ENCODE measurements at places on chromosomes 4 and X.
A peak's percentile ranks its signal among the peaks of the same experiment; 100 is the strongest.

- DNase-seq = peak; percentile 5
These were observed 80.8 kb upstream of the ANK2 start for GRCh38 chr4:112968451-112969159.

- DNase-seq = no peak
These were observed 69.4 kb upstream of the SPANXB1 start for GRCh38 chrX:140933016-140933415.

- no peak for DNase-seq
These were observed 23.5 kb upstream of the GALNT7 start for GRCh38 chr4:173145131-173145530.

DNA sequence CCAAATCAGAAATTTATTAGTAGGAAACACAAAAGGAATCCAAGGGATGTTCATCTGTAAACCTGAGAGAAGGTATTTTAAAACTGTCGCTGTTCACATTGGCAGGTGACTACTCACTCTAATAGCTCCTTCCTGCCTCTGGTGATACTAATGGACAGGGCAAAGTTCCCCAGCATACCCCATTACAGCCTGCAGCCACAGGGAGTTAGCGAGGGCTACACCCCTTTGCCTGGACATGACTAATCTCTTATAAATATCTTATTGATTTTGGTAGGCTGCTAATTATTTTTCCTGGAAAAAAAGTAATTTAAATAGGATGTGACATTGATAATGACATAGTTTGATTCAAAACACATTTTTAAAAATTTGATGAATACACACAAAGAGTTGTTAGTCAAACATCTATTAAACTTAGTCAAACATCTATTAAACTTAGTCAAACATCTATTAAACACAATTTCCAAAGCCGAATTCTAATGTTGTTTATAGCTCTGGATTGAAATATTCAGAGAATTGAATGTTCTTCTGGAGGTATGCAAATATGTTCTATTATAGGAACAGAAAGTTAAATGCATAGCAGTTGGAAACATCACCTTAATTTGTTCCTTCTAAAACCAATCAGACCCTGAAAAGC, 83.0 kb upstream of the CBR4 start:
- no peak for DNase-seq

GRCh38 chr4:104128850-104129213, 365.9 kb downstream of the CXXC4 start:
- no peak for DNase-seq

- no peak for DNase-seq
These were observed 199.6 kb downstream of the EDA start for GRCh38 chrX:69815519-69815918.

GRCh38 chrX:23503835-23504539, 163.3 kb upstream of the PRDX4 start:
- DNase-seq = peak; percentile 96

- no peak for DNase-seq
These were observed 49.9 kb downstream of the FAM114A1 start for GRCh38 chr4:38917481-38918025.

GRCh38 chr4:23851464-23851863, 38.4 kb downstream of the PPARGC1A start:
- no peak for DNase-seq

DNA sequence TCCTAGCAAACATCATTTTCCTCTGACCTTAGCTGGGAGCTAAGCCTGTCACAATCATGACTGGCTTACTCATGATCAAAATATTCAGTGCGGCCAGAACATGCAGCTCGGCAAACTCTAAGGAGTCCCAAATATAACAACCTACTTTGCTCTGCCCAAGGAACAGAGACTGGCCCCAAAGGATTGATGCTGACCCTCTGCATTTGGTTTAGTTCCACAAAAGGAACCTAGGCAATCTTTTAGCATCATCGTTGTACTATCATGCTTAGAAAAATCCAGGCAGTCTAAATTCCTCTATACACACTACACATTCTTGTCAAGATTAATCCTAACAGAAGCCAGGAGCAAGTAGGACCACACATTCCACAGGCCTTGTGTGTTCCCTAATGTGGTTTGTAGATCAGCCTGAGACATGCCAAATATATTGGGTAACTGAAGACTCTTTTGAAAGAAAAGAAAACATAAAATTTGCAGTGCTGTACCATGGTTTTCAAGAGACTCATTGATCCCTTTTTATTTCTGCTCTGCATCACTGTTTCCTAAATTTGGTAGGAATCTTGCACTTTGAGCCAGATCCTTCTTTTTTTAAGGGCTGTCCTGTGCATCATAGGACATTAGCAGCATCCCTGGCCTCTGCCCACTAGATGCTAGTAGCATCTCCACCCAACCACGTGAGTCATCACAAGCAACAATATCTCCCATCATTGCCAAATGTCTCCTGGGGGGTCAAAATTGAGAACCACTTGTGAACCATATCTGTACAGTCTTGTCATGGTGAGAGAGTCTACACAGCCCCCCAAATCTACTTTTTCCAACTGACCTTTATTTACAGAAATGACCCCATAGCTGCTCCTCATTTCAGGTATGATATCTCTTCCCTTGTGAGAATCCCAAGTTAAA, 17.6 kb upstream of the CC2D2A start:
- DNase-seq = peak; percentile 92

DNA sequence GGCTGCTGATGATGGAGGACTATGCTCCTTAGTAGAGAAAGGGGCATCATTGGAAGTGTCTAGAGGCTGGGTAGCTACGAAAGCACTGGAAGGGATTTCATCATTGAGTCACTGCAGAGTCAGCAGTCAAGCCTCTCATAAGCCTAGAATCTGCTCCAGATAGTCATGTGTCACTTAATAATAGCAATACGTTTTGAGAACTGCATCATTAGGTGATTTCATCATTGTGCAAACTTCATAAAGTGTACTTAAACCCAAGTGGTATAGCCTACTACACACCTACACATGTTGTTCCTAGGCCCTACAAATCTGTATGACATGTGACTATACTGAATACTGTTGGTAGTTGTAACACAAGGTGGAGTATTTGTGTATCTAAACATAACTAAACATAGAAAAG, 165.6 kb downstream of the PTTG2 start:
- DNase-seq = no peak

GRCh38 chr4:155419266-155419665, 42.5 kb upstream of the MAP9 start:
- DNase-seq = peak; percentile 23

DNA sequence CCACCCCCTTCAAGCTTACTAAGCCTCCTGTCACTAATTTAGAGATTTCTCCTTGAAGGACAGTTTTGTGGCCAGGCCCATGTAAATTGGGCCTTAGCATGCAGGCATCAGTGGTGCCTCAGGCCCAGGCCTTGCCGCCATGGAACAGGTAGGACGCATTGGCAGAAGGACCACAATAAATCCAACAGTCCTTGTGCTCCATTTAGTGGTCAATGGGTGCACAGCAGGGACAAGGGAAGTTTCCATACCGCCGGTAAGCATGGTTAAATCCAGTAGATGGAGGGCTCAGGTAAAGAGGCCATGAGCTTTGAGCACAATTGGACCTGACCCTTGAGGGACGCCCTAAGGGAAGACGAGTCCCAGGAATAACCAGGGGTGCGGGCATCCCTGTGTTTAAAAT, 97.3 kb downstream of the UGT2B28 start:
- no peak for DNase-seq

GRCh38 chrX:147846676-147847075, 65.0 kb upstream of the FMR1 start:
- no peak for DNase-seq

DNA sequence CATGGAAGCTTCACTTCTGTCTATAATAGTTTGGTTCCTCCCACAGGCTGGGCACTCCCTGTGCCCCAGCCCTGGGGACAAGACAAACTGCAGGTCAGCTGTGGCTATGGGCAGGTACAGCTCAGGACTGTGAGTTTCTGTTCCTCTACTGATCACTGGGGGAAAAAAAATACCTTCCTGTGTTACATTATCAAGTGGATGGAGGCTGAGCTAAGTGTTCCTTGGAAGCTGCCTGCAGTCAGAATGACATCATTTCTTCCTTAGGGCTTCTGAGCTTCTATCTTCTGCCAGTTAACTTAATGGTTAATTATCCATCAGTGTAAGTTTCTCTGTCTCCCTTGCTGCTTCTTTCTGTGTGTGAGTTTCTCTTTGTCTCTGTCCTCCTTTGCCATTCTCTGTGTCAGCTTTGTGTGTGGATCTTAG, 4.6 kb downstream of the RAB33A start:
- no peak for DNase-seq

GRCh38 chr4:157722146-157722545, 450.7 kb downstream of the GASK1B start:
- no peak for DNase-seq

DNA sequence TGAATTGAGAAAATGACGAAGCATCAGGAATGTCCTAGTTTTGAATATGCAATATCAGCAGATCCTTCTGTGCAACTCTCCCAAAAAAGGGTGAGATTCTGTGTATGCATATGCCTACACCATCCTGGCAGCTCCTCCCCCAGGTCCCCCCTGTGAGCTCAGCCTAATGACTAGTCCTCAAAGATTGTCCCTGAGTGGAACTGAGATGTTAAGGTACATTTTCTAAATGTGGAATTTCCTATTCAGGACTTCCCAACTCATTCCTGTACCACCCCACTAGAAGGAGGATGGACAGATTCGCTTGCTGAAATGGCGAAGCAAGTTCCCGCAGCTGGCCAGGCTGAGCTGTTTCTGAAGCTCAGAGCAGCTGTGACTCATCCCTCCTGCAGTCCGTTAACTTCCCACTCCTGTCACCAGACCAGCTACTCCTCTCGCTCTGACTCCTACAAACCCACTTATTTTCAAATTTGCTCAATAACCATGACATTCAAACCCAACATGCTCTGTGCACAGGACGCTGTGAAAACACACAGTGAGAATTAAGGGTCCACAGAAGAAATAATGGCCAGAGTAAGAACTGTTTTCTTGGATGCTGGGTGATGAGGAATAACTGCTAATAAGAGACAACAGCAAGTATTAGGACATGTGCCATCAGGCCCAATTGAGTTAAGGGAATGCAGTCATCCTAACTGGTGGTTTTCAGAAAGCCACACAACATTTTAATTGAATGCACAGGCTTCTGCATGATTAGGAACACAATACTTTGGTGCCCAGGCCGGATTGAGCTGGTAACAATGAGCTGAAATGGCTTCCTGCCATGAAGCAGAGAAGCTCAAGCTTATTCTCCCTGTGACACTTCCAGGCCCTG, 40.0 kb upstream of the IRF2 start:
- peak; percentile 85 for DNase-seq

DNA sequence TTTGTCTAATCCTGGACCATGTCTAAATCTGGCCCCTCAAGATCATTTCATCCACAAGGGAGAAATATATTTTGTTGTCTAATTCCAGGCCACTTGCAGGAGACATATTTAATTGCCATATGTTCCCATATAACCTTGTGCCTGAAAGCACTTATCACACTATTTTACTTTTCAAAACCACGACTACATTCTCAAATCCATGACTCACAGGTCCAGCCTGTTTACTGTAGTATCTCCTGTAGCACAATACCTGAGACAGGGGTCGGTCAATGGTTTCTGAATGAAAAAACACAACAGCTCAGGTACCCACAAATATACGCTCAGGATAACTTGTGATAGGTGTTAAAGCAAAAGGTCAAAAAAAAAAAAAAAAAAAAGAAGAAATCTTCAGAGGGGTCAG, 60.9 kb downstream of the SEC24D start:
- DNase-seq = no peak

GRCh38 chr4:111070390-111070789, 447.5 kb upstream of the PITX2 start:
- no peak for DNase-seq

DNA sequence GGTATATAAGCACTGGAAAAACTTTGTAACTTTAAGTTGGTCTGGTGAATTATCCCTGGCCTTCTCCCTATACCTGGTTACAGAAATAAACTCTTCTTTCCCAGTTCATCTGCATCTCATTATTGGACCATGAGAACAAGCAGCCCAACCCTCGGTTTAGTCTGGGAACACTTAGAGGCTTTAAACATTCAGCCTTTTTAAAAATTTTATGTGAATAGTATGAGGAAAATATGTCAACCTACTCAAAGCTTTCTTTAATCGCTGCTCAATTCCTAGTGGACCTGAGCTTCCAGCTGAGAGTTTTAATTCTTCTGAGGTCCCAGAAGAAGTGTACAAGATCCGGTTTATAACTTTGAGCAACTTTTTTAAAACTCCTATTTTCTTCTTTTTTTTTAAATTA, 358.6 kb upstream of the NOCT start:
- DNase-seq = no peak

GRCh38 chrX:48474127-48474526, 1.9 kb upstream of the FTSJ1 start:
- peak; percentile 41 for DNase-seq

- DNase-seq = no peak
These were observed 44.8 kb downstream of the BANK1 start for GRCh38 chr4:101835121-101835904.

DNA sequence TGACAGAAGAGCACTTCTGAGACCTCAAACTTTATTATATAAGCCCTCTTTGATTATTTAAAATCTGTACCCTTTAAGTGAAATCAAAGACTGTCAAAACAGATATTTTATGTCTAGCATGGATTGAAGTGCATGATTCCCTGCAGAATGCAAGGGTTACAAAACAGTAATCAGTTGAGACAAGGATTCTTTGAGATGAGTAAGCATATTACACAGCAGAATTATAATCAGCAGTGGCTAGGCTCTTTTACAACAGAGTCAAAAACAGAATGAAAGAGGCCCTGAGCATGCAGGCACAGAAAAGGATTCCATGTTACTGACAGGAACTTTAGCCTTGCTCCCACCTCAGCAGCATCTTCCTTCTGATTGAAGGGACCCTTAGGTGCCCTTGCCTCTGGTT, 487.9 kb upstream of the GALNT7 start:
- DNase-seq = no peak

GRCh38 chr4:79421483-79421882, 13.5 kb upstream of the GK2 start:
- DNase-seq = no peak

DNA sequence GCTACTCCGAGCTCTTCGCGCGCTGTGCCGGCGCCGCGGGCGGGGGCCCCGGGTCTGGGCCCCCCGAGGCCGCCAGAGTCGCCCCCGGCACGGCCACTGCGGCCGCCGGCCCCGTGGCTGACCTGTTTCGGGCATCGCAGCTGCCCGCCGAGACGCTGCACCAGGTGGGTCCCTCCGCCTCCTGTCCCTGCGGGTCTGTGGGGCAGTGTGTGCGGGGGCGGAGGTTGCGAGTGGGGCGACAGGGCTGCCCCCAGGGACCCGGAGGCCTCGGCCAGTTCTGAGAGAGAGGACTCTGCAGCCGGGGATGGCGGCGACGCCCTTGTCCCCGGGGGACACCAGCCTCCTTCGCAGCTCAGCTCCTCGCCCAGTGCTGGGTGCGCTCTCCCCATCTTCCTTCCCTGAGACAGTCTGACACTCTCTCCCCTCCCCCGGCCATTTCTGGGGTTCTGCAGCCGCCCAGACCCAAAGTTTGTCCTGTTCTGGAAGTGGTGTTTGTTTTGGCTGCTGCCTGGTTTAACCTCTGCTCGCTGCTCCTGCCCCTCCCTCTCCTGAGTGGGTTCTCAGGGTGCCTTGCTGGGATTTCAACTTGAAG, 609 bp downstream of the REPS2 start:
- DNase-seq = no peak

DNA sequence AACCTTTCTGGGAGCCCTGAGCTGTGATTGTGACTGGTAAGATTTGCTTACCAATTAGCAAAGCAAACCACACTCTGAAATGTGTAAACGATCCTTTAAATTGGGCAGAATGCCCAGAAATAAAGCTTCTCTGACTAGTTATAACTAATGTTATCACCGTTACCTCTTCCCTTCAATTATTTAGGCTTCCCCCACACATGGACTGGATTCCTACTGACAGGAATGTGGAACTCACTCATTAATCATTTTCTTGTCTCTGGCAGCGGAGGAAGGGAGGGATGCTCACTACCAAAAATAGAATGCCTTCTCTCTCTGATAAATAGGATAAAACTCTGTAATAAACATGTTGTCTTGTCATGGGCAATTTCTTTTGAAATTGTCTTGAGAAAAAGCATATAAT, 25.3 kb upstream of the NWD2 start:
- DNase-seq = no peak
